ENCODE measurements at places on chromosomes 1 and 21.

DNA sequence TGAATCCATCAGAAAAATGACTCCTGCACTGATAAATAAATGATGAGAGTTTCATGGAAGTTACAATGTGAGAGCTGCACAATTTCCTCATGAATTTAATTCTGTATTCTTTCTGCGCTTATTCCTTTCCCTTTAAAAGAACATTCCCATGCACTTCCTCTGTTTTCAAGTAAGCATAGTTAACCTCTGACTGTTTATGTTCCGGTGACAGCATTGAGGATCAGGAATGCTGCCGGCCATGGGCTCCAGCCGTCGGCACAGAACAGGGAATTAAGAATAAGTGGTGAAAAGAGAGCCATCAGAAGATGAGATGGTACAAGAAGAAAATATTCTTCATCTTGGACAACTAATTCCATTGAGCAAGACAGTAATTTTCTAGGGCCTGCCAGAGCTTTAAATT, 65.3 kb downstream of the SUSD4 start:
- no peak for DNase-seq

DNA sequence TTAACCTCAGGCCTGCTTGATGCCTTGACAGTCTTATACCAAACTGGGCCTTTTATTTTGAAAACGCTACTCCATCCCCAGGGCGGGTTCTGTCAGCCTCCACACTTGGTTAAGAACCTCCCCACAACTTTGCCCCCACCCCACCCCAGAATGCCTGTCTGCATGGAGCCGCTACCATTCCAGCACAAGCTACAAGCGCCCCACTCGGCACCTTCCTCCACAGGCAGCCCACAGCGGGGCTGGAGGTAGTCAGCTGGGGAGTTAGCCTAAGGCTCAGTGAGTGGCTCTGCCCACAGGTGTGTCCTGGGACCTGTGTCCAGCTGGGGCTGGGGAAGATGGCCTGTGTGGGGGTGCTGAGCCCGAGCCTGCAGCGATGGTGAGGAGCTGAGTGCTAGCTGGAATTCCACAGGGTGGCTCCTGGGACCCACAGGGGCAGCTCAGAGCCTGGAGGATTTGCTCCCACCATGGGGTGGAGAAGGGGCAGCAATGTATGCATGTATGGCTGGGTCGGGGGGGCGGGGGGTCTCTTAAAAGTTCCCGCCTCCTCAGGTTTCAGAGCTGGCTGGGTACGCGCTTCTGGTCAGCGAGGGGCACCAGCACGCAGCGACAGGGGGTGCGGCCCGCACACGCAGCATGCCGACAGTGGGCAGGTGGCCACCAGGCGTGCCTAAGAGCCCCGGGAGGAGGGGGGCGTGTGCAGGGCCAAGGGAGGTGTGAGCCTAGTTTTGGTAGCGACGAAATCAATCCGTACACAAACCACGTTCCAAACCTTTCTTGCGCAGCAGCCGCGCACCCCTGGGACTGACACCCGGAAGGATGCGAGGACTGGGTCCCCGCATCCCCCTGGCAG, 917 bp downstream of the ETNK2 start:
- no peak for DNase-seq

DNA sequence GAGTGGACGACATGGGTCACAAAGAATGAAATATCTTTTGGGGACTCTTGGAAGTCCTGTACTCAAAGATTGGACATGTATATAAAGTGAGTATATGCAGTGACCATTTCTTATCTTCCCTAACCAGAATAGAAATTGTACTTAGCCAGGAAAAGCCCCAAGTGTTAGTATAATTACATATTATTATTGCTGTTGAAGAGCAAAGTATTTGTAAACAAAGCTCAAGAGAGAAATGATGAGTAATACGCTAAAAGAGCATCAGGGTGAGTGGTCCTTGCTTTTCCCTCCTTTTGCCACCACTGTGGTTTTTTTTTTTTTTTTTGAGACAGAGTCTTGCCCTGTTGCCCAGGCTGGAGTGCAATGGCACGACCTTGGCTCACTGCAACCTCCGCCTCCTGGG, 6.4 kb upstream of the CGN start:
- DNase-seq = no peak

GRCh38 chr1:248288391-248288790, 10.6 kb upstream of the OR2T33 start:
- DNase-seq = no peak

DNA sequence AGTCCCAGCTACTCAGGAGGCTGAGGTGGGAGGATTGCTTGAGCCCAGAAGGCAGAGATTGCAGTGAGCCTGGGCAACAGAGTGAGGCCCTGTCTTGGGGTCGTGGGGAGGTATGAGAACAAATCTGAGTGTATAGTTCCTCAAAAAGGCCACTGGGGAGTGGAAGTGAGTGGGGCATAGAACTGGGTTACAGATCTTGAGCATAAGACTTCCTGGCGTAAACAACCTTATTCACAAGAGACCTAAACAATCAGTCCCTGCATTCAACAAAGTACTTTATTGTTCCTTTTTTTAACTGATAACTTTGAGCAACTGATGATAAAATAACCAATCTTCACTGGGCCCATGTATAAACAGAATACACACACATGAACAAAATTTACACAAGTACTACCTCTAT, 72.7 kb upstream of the MUTYH start:
- DNase-seq = no peak

GRCh38 chr1:192158181-192158580, at the start of gene RGS18:
TSS of gene RGS18 (plus strand) at chr1:192158462. CDS start at chr1:192158638, 176 bp downstream.
- no peak for DNase-seq
